ENCODE measurements at places on chromosomes 5 and 9.

GRCh38 chr5:136143312-136143711 is 10.7 kb downstream of the SMAD5 start:
- no peak for DNase-seq

DNA sequence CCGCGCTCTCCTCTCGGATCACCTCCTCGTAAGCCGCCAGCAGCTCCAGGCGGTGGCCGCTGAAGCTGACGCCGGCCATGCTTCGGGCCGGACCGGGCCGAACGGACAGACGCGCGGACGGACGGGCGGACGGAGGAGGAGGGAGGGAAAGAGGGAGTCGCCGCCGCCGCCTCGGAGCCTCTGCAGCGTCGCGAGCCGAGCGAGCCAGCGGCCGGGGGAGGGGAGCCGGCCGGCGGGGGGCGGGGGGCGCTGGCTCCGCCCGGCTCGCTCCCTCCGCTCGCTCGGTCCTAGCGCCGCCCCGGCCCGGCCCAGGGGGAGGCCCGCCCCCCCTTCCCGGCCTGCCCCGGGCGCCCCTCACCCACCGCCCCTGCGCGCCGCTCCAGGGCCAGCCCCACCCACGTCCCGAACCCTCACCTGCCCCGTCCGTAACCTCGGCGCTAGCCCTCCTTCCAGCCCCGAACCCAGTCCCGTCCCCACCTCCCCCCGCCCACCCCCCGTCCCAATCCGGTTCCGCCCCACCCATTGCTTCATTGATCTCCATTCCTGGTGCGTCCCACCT is at the start of gene DBN1:
Gene DBN1 (minus strand): TSS at position 192 of the 559 bp plus-strand sequence. CDS start 113 bp downstream, at position 79.
- no peak for DNase-seq

DNA sequence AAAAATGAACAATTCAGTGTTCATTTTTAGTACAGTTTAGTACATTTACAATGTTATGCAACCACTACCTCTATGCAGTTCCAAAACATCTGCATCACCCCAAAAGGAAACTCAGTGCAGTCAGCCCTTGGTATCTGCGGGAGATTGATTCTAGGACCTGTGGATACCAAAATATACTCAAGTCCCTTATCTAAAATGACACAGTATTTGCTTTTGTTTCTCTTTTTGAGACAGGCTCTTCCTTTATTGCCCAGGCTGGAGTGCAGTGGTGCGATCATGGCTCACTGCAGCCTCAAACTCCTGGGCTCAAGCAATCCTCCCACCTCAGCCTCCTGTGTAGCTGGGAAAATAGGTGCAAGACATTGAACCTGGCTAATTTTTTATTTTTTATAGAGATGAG is 114.0 kb downstream of the PIP5K1B start:
- no peak for DNase-seq

GRCh38 chr5:139171779-139172404 is 26.3 kb downstream of the SIL1 start:
- no peak for DNase-seq

DNA sequence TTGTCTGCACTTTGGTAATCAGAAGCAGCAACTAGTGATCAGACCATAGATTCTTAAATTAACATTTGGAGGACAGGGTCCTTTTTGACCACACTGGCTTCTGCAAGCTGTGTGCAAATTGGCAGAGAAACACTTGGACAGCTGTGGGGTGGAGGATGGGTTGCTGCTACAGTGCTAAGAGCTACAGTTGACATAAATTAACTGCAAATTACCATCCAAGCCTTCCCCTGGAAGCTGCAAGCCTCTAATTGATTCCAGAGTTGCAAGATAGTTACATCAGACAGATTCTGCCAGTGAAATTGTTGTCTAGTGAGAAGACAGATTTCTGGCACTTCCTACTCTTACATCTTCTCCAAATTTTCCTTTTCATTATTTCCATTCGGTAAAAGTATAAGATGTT is 517.7 kb downstream of the DIRAS2 start:
- no peak for DNase-seq

DNA sequence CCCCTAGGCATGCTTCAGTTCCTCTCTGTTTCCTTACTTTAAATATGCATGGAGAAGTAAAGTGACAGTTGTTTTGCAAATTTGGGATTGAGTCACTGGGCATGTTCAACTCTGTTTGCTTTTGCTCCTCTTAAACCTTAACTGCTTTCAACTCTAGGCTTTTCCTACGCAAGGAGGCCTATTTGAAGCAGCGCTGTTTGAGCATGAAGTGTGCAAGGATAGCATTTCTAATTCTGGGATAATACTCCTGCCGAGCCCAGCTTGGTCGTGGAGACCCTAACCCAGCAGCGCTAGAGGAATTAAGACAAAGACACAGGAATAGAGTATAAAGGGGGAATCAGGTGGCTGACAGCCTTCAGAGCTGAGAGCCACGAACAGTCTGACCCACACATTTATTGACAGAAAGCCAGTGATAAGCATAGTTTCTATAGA is 803.4 kb upstream of the CDH10 start:
- no peak for DNase-seq

- no peak for DNase-seq
Measured at GRCh38 chr9:9214066-9214465, 1398.7 kb downstream of the PTPRD start.

- DNase-seq: no peak
Measured at GRCh38 chr5:180850434-180851078, 10.5 kb downstream of the ZFP62 start.

- DNase-seq: no peak
Measured at GRCh38 chr9:129949821-129950220, 93.2 kb downstream of the FNBP1 start.

- DNase-seq: no peak
Measured at GRCh38 chr5:133701871-133702270, 89.5 kb upstream of the FSTL4 start.

DNA sequence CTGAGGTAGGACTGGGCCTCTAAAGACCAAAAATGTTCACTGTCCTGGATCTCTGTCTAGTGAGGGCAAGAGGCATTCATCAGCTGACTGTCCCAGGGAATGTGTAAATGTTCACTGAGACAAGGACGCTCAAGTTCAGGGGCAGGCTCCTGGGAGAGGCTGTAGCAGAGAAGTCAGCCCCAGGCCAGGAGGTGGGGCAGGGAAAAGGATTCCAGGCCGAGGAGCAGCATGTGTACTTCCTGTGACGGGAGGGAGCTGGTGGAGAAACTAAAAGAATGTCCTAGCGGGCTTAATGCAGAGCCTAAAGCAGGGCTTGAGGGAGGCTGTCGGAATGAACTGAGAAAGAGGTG is 205.8 kb downstream of the GABBR2 start:
- peak; percentile 52 for DNase-seq

Data from G401 (cell line).